ENCODE measurements at places on chromosomes 7 and 10. TPM values are rescaled to one million over a fixed set of nuclear protein-coding genes. Genes with fewer than 3 reads are reported as not detected.

Gene CLRN3
- polyA plus RNA-seq = not detected

Gene TRIL
- polyA plus RNA-seq = not detected

Gene CEP41
- 26.4 TPM for polyA plus RNA-seq

Gene PDE6C
- not detected for polyA plus RNA-seq

Gene EPHB6
- polyA plus RNA-seq = 36.9 TPM

Gene CYP3A7
- not detected for polyA plus RNA-seq

Gene GIMAP6
- polyA plus RNA-seq = 130 TPM

Gene PRTFDC1
- polyA plus RNA-seq = 0.69 TPM

Gene NME8
- not detected for polyA plus RNA-seq

Gene MET
- polyA plus RNA-seq = not detected

Gene CCDC172
- not detected for polyA plus RNA-seq

Gene UNCX
- polyA plus RNA-seq = not detected

Gene SSC4D
- not detected for polyA plus RNA-seq

Gene HOXA5
- not detected for polyA plus RNA-seq

Gene SPDYE1
- 0.07 TPM for polyA plus RNA-seq

Gene TBX20
- polyA plus RNA-seq = not detected

Gene INA
- not detected for polyA plus RNA-seq

Gene CUX1
- polyA plus RNA-seq = 24.4 TPM

Gene COL1A2
- polyA plus RNA-seq = not detected

Gene KIAA1549
- not detected for polyA plus RNA-seq

Gene PIK3CG
- polyA plus RNA-seq = 21.7 TPM

Gene ELN
- not detected for polyA plus RNA-seq

Gene PRSS37
- polyA plus RNA-seq = not detected

Gene NUTM2E
- not detected for polyA plus RNA-seq

Gene PLXNA4
- polyA plus RNA-seq = 0.24 TPM

Gene MSS51
- 0.18 TPM for polyA plus RNA-seq

Gene MAGI2
- polyA plus RNA-seq = not detected

Gene CCDC71L
- 2.5 TPM for polyA plus RNA-seq

Gene FGFBP3
- 2.5 TPM for polyA plus RNA-seq

Gene GNG11
- not detected for polyA plus RNA-seq

Gene NKX2-3
- not detected for polyA plus RNA-seq

Gene BICC1
- not detected for polyA plus RNA-seq

Gene GPR26
- polyA plus RNA-seq = not detected

Gene DRGX
- not detected for polyA plus RNA-seq

Gene ETV1
- polyA plus RNA-seq = not detected

Gene PRR15
- not detected for polyA plus RNA-seq

Gene HNRNPA2B1
- 612 TPM for polyA plus RNA-seq

Gene IGF2BP3
- polyA plus RNA-seq = 0.35 TPM

Gene FFAR4
- polyA plus RNA-seq = not detected

Gene TMEM178B
- polyA plus RNA-seq = not detected

Gene FRA10AC1
- polyA plus RNA-seq = 6.8 TPM

Gene INHBA
- not detected for polyA plus RNA-seq

Gene SAMD9
- polyA plus RNA-seq = 27.4 TPM

Gene DYNC1I1
- not detected for polyA plus RNA-seq

Gene ATG9B
- 49.4 TPM for polyA plus RNA-seq
